ENCODE measurements at places on chromosomes 1 and 21.
A peak's percentile ranks its signal among the peaks of the same experiment; 100 is the strongest.

- DNase-seq, result no peak
These were observed 56.4 kb downstream of the MT1HL1 start for GRCh38 chr1:236947794-236948193.

GRCh38 chr1:239761509-239761908 lies 330.2 kb upstream of the FMN2 start:
- DNase-seq, result no peak

GRCh38 chr1:69406244-69406643 lies 161.5 kb upstream of the LRRC7 start:
- DNase-seq, result no peak

DNA sequence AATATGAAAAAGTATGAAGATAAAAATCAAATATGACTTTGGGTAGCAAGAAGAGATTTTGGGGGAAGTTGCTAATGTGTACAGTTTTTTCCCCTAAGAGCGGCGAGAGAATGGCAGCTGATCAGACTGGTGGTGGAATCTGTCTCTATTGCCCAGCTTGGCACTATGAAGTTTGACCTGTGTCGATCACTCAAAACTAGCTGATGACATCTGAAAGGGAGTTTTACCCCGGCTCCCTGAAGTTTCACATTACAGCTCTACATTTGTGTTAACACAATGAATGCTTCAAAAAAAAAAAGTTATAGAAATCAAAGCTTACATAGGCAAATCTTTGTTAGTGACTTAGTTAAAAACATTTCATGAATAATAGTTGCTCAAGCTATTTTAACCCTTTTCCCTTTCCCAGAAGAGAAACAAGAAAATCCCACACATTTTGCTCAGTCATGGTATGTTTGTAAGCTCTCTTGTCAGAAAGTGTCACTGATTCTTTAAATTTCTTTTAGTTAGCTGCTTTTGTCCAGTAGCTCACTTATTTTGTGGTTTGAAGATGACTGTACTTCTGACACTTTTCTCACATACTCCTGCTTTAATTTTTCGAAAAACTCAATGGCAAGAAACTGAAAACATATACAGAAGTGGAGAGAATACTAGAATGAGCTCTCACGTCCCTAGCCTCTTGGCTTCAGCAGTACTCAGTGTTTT lies 41.3 kb downstream of the DYRK1A start:
- no peak for DNase-seq

- DNase-seq, result no peak
These were observed 122.9 kb downstream of the NUF2 start for GRCh38 chr1:163444665-163445064.

DNA sequence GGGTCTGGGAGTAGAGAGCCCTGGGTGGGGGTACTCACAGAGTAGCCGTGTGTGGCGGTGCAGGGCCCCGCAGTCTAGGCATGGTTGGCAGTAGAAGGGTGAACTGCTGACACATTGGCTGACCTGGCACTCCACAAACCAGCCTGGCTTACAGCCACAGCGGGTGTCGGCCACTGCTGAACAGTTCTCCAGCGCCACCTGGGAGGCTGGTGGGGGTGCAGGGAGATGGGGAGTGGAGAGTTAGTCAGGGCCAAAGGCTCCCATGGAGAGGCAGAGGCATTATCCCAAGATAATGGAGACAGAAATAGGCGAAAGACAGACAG lies 1.5 kb downstream of the TNFRSF25 start:
- DNase-seq, result no peak

- DNase-seq, result no peak
These were observed 7.3 kb downstream of the BOLA1 start for GRCh38 chr1:149906570-149907075.

GRCh38 chr1:55632058-55632457 lies 416.9 kb upstream of the USP24 start:
- DNase-seq, result no peak

DNA sequence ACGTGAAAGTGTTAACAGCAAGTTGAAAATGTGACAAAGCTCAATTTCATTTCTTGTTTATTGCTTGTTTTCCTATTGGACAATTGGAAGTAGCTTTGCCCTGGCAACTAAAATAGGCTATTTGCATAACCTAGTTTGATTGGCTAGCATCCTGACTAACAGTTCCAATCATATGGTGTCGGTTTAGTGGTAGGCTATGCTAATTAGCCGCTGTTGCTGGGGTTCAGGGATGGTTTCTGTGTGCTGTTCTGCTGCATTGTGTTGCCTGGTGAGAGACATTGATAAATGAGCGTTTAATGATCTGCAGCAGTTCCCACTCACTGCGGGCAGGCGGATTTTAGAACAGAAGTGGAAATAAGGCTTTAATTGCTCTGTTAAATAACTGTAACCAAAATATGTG lies 68.5 kb downstream of the DYRK1A start:
- peak; percentile 93 for DNase-seq

GRCh38 chr1:210260096-210260495 lies 27.5 kb downstream of the SERTAD4 start:
- DNase-seq, result no peak

DNA sequence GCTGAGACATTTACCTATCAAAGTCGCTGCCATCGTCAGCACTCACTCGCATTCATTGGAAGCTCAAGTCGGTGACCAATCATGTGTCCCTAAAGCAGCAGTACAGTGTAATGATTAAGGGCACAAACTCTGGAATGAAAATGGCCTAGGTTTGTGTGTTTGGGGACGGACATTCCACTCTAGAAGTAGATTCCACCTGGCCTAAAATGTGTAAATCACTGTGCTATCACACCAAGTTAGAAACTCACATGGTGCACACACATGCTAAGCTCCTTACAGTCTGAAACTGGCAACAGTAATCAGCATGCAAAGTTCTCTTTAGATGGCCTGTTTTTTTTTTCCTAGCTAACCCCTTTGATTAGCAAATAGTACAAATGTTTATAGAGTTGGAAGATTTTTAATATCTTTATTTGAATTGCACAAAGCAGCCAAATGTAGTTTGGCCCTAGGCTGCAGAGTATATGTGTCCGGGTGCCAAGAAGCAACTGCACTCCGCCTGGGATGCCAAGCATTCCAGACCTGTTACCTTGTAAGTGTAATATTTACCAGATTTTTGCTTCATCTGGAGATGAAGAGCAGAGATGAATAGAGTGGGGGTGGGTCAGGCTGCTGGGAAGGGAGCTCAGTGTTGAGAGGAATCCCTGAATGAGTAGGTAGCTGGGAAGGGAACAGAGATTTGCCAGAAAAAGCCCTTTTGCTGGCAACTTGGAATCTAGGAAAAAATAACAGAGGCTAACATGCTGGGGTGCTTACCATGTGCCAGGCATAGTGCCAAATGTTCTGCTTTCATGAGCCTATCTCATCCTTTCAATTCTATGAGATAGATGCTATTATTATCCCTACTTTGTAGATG lies 35.2 kb downstream of the TGFB2 start:
- DNase-seq, result peak; percentile 60

- DNase-seq, result no peak
These were observed 311.8 kb downstream of the PTPRU start for GRCh38 chr1:29548091-29548490.

GRCh38 chr1:61640531-61641530 lies 84.1 kb downstream of the TM2D1 start:
- DNase-seq, result no peak

DNA sequence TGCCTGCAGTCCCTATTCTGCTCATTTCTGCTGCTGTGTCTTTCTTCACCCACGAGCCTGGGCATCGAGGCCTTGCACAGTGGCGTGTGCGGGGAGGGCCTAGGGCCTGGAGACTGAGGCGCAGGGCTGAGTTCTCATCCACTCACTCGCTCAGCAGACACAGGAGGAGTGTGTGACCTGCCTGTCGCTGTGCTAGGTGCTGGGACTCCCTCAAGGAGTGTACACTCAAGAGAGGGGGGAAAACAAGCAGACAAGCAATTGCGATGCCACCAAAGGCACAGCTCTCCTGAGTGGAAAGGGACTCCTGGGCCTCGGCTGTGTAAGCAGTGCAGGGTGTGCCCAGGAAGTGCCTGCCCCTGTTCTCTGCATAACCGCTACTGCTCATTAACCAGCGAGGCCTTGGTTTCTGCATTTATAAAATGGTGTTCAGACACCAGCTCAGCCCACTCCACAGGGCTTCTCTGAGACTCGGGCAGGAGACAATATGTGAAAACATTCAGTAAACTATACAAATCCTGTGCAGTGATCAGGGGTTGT lies 4.2 kb downstream of the RD3 start:
- DNase-seq, result no peak

- DNase-seq, result no peak
These were observed 21.9 kb downstream of the TSNAX start for GRCh38 chr1:231550448-231550781.
